ENCODE measurements at places on chromosomes 7 and 10.
A peak's percentile ranks its signal among the peaks of the same experiment; 100 is the strongest.

- peak; percentile 72 for DNase-seq
These were observed 33.9 kb downstream of the TSPAN14 start for GRCh38 chr10:80487791-80488538.

DNA sequence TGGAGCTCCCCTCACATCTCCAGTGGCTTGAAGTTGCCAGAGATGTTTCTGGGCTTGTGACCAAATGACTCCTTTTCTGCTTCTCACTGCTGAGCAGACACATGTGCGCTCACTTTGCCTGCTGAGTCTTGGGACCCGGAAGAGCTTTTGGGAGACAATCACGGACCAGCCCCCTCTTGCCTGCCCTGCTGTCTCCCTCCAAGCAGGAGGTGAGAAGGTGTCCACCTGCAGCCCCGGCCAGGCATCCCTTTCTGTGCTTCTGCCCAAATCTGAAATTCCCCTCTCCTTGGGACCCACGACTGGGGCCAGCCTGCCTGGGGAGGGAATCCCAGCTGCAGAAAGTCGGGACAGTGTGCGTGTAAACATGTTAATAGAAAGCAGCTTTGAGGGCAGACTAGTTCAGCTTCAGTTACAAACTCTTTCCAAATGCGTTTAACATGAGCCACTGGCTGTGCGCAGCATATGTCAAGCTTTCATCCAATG, 31.7 kb downstream of the HTRA1 start:
- no peak for DNase-seq

GRCh38 chr10:49516216-49516970, 22.5 kb downstream of the ERCC6 start:
- DNase-seq: no peak

- no peak for DNase-seq
These were observed at the start of gene CUZD1 for GRCh38 chr10:122845783-122846332. Gene CUZD1 (minus strand): TSS chr10:122845857. CDS start chr10:122845843, 14 bp downstream.

GRCh38 chr7:18834577-18834976, 282.9 kb downstream of the TWIST1 start:
- DNase-seq: no peak

DNA sequence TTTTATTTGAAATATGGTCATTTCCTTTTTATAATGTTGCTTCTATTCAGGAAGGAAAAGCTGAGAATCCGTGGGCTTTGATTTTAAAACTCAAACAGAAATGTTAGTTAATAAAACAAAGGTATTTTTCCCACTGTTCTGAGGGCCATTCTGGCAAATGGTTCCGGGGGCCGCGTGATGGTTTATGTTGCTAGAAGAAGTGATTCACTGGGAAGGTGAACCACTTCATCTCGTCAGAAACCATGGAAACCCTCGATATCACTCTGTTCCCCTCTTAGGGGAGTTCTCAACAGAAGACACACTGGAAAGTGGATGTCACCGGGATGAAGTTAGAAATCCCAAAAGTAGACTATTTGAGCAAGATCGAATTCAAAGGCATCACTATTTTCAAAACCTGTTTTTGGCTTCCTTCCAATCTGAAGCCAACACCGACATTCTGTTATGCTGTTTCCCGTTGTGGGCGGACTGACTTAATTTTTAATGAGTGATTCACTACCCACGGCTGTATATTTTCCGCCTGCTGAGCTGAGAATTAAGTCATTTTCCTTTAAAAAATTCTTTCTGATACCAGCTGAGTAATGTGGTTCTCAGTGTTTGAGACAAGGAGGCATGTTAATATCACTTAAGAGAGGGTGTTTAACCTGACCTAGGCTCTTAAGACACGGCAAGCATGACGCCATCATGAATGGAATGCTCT, 84.1 kb downstream of the PTPRE start:
- no peak for DNase-seq

- no peak for DNase-seq
These were observed 154.2 kb downstream of the VWC2 start for GRCh38 chr7:49927631-49928030.

DNA sequence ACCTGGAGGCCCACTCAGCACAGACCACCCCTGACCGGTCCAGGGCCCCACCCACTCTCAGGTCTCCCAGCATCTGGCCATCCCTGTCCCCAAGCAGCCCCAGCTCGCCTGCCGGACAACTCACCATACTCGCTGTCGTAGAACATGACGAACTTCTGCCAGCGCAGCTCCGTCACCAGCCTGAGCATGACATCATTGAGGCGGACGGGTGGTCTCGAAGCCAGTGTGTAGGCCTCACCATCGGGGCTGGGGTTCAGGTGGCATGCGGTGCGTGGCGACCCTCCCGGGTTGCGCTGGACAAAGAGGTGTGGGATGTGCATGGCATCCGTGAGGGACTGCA, 160.4 kb downstream of the GRID1 start:
- DNase-seq: no peak

DNA sequence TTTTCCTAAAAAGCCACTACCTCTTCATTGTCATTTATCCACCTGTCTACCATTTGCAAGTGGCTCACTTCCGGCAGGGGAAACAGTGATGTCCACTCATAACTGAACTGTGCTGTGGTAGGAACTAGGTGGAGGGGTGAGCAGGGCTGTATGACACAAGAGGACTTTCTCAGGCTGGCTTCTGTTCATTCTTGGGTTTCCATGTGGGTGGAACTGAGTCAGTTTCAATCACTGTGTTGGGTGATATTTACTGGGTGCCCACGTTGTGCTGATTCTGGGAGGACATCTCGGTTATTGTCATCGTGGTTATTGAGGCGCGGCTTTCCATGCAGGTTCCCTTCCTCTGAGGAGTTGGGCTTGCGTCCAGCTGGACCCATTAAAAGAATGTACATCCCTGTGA, 38.8 kb downstream of the RAMP3 start:
- DNase-seq: no peak

GRCh38 chr7:82078807-82079206, 309.0 kb upstream of the HGF start:
- DNase-seq: no peak

DNA sequence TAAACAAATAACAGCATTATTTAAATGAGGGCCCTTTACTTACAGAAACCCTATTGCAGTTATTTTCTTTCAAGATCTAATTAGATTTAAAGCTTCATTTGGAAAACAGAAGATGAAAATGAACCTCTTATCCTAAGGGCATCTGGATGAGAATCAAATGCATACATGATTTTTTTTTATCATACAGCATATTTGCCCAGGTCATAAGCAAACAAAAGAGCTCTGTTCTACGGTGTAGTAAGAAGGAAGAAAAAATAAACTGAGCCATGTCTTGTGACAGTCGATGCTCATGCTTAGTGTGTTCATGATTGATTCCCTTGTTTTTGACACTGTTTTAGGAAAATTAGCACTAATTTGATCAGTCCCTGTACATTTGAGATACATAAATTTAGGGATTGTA, 202.6 kb upstream of the RNF32 start:
- no peak for DNase-seq

- no peak for DNase-seq
These were observed 27.8 kb downstream of the GLUD1 start for GRCh38 chr10:87066865-87067264.

DNA sequence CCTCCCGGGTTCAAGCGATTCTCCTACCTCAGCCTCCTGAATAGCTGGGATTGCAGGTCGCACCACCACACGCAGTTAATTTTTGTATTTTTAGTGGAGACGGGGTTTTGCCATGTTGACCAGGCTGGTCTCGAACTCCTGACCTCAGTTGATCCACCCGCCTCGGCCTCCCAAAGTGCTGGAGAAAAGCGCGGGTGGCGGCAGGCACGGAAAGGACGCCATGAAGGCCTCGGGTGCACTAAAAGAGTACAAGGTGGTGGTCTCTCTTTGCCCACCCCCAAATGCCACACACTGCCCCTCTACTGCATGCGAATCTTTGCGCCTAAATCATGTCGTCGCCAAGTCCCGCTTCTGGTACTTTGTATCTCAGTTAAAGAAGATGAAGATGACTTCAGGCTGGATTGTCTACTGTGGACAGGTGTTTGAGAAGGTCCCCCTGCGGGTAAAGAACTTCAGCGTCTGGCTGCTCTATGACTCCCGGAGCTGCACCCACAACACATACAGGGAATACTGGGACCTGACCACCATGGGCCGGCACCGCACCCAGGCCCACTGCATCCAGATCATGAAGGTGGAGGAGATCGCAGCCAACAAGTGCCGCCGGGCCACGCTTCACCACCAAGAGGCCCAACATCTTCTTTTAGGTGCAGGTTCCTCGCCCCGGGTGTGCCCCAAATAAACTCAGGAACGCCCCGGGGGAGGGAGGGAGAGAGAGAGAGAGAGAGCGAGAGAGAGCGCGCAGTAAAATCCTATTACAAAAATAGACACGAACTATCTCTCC, 161.7 kb downstream of the HECW1 start:
- DNase-seq: no peak

- no peak for DNase-seq
These were observed 305.7 kb downstream of the BMPER start for GRCh38 chr7:34211018-34211417.

DNA sequence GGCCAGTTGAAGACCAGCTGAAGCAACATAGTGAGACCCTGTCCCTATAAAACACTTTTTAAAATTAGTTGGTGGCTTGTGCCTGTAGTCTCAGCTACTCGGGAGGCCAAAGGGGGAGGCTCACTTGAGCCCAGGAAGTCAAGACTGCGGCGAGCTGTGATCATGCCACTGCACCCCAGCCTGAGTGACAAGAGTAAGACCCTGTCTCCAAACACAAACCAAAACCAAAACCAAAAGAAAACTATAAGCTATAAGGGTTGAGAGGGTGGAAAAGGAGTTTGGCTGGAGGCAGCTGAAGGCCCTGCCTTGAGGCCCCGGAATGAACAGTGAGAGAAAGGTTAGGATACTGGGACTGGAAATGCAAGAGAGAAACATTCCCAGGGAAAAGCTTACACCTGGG, 10.9 kb upstream of the EXOC6 start:
- DNase-seq: no peak

- peak; percentile 22 for DNase-seq
These were observed 44.1 kb downstream of the ANTXRL start for GRCh38 chr10:46330894-46331293.

GRCh38 chr7:69597278-69598076, 798 bp upstream of the AUTS2 start:
- peak; percentile 78 for DNase-seq

DNA sequence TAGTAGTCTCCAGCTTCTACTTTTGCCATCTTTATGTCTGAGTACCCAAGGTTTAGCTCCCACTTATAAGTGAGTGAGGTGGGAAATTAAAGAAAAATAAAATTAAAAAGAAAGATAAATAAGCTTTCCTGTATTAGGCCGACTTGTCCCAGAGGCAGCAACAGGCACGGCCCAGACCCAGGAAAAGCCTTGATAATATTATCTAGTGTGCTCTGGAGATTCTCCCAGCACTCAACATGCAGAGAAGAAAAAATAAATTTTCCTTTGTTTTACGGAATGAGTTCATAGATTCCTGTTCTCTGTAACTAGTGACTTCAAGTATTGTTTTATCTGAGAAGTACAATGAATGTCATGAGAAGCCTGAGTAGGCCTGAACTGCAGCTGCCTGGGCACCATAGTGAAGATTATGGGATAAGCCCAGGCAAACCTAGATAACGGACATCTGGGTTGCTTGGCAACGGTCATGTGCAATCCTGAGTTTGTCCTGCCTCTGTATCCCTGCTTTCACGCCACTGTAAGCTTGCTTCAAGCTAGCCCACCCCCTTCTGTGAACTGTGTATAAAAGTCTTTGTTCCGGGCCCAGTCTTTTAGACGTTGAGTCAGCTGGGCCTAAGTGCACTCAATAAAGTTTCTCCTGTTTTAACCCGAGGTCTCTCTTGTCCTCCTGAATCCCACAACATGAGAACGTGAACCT, 6.4 kb downstream of the ATE1 start:
- no peak for DNase-seq

DNA sequence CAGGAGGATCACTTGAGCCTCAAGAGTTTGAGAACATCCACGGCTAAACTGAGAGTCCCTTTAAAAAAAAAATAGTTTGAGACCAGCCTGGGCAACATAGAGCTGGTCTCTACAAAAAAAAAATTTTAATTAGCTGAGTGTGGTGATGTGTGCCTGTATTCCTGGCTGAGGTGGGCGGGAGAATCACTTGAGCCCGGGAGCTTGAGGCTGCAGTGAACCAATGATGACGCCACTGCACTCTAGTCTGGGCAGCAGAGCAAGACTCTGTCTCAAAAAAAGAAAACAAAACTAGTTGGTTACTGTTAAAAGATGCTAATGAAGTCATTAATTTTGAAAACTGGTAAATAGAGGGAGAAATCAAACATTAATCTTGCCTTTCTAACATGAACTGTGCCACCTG, 76.4 kb downstream of the MMRN2 start:
- no peak for DNase-seq

GRCh38 chr10:125083576-125083920, 76.8 kb downstream of the CTBP2 start:
- DNase-seq: peak; percentile 82

- DNase-seq: no peak
These were observed 275.5 kb downstream of the FGFR2 start for GRCh38 chr10:121322776-121323175.

GRCh38 chr7:37930226-37930948, 9.9 kb downstream of the EPDR1 start:
- no peak for DNase-seq

GRCh38 chr7:30226614-30227268, 57.7 kb upstream of the ZNRF2 start:
- no peak for DNase-seq

- no peak for DNase-seq
These were observed 38.6 kb upstream of the NPY start for GRCh38 chr7:24245362-24245761.

DNA sequence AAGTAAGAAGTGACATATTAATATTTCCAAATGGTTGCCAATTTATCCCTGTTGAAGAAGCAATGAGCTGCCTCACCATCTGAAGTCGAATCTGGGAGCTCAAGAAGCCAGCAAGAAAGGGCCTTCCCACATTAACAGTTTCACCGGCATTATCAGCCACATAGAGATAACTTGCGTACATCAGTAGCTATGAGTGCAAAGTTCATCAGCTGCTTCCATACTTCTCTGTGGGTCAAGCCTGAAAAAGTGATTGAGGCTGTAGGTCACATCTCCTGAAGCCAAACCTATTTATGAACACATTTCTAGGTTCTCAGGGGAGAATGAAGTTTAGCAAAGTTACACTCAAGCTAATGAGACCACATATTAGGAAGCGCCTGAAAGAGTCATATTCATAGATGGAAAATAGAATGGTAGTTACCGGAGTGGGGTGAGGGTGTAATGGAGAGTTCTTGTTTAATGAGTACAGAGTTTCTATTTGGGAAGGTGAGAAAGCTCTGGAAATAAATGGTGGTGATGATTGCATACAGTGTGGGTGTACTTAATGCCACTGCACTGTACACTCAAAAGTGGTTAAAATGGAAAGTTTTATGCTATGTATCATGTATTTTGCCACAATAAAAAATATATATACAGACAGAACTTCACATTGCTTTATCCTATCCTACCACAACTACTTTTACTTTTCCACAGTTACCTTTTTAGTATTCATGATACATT, 189.3 kb upstream of the SP4 start:
- no peak for DNase-seq

GRCh38 chr10:17174626-17175025, 26.8 kb downstream of the TRDMT1 start:
- no peak for DNase-seq

- DNase-seq: no peak
These were observed 1.7 kb upstream of the TBATA start for GRCh38 chr10:70786799-70787415.

GRCh38 chr7:28813243-28813962, 144.7 kb downstream of the TRIL start:
- DNase-seq: no peak
